H9 (cell line): ENCODE measurements at places on chromosomes 7 and 10. TPM values are rescaled to one million over a fixed set of nuclear protein-coding genes. Genes with fewer than 3 reads are reported as not detected.

GRCh38 chr10:132036153-132036886 is 29.4 kb upstream of the JAKMIP3 start:
- DNase-seq, result peak; percentile 40

DNA sequence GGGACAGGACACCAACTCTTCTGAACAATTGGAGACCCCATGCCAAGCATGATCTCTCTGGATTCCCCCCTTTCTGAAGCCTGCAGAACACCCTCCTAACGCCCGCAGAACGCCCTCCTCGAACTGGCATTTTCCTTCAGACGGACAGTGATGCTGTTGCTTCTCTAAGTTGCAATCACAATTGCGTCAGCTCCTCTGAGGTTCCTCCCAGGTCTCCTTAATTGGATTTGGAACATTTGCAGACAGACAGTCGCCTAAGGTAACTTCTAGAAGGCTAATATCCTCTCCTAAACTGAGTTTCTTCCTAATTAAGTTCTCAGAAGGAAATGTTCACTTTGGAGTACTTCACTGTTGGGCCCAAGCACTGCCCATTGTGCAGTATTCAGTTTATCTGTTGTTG is 20.5 kb upstream of the SERPINE1 start:
- no peak for DNase-seq

GRCh38 chr7:49563693-49564378 is 209.6 kb upstream of the VWC2 start:
- DNase-seq, result no peak

- DNase-seq, result peak; percentile 89
Measured at GRCh38 chr7:117993377-117994003, 120.2 kb upstream of the CTTNBP2 start.

The HMX2 gene
- 0.35 and 0.46 TPM in 2 replicates for total RNA-seq

- no peak for DNase-seq
Measured at GRCh38 chr10:74589851-74590250, 236.5 kb upstream of the KAT6B start.

- peak; percentile 11 for DNase-seq
Measured at GRCh38 chr7:139568813-139569490, 45.5 kb downstream of the CLEC2L start.

DNA sequence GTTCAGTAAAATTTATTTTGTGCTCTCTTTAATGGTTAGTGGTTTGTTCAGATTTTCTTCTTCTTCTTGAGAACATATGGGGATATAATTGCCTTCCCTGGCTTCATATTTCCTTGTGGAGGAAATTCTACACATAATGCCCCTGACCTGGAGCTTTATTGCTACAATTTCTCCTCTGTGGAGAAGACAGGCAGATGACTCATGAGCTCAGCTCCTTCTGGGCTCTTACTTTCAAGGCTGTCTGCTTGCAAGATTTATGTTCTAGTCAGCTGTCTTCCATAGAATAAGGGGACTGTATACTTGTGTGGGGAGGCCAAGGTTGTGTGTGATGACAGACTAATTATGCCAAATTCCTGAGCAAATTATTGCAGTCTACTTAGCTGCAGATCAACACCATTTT is 1.6 kb downstream of the LRRD1 start:
- no peak for DNase-seq

- DNase-seq, result no peak
Measured at GRCh38 chr10:100184840-100185239, 989 bp downstream of the ERLIN1 start.

- DNase-seq, result peak; percentile 65
Measured at GRCh38 chr10:103884681-103885139, 29.3 kb upstream of the SH3PXD2A start.

The GFRA1 gene
- 0.24 and 0.59 TPM in 2 replicates for total RNA-seq

GRCh38 chr7:14688208-14688607 is 214.3 kb downstream of the DGKB start:
- no peak for DNase-seq

GRCh38 chr10:44988957-44989585 is 10.5 kb upstream of the DEPP1 start:
- peak; percentile 21 for DNase-seq

- no peak for DNase-seq
Measured at GRCh38 chr7:127911968-127912511, 119.2 kb downstream of the LRRC4 start.

DNA sequence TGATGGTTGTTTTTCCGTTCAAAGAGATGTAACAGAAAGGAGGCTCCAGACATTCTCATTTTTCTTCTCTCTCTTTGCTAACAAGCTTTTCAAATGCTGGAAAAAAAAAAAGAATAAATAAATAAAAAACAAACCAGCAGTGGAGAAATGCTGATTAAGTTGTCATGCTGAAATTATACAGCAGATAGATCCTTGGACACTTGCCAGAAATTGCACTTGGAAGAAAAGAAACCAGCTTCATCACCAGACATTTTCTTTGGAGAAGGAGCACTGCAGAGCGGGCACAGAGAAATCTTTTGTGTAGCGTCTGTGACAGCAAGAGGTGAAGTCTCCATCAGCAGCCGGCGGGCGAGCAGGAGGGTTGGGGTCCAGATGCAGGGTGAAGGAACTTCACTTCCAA is 55.8 kb downstream of the CLRN3 start:
- DNase-seq, result no peak

The ELN gene
- total RNA-seq, result 0.37 and 0.55 TPM in 2 replicates

The CYP3A5 gene
- 0.22 TPM in 1 of 2 replicates, not detected in the other for total RNA-seq

- DNase-seq, result no peak
Measured at GRCh38 chr7:77855371-77856083, 57.0 kb downstream of the PHTF2 start.

The TMEM236 gene
- not detected in 2 replicates for total RNA-seq

DNA sequence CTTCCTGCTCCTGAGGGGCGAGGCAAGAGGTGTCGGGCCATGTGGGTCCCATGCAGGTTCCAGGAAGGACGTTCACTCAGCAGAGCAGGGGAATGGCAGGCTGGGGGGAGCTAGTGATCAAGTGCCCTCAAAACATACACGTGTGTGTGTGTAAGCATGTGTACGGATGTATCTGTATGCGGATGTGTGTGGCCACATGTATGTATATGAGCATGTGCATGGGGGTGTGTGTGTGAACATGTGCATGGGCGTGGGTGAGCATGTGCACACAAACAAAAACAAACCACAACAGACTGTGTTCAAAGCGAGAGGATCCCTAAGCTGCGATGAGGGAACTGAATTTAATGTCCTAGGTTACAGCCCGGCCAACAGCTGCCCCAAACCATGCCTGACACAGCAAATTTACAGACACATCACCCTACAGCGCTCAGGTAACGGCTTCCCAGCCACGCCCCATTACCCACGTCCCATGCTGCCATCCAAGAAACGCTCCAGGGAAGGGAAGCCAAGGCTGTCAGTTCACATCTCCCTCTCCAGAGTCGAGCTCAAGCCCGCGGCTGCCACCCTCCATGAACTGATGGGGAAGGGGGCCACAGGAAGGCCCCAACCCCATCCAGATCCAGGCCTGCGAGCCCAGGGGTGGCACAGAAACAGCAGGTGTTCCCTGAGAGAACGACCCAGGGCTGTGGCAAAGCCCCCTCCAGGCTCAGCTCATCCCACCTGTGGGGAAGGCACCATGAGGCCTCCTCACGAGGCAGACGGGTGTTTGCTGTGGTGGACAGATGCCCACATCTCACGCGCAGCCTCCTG is 56.6 kb downstream of the PTPRN2 start:
- DNase-seq, result no peak

The NODAL gene
- 80.7 and 84.7 TPM in 2 replicates for total RNA-seq

The ZSCAN25 gene
- 21.3 and 21.5 TPM in 2 replicates for total RNA-seq

- DNase-seq, result no peak
Measured at GRCh38 chr10:14416308-14416700, 85.6 kb upstream of the FRMD4A start.

DNA sequence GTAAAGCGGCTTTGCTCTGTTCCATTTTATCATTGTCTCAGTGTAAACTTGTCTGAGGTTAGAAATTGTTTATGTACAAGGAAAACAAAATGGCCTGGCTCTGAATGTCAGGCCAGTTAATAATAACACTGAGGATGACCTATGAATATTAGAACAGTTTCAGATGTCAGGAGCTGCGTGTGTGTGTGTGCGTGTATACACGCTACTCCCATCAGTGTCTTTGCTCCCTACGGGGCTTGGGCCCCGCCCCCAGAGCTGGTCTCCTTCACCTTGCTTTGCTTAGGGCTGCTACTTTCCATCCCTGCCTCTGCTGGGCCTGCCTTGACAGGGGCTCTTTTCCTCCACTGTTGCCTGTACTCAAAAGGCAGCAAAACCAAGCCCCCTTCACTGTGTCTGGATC is 142.3 kb upstream of the BET1 start:
- DNase-seq, result no peak

The ARID5B gene
- 0.04 and 0.11 TPM in 2 replicates for total RNA-seq

DNA sequence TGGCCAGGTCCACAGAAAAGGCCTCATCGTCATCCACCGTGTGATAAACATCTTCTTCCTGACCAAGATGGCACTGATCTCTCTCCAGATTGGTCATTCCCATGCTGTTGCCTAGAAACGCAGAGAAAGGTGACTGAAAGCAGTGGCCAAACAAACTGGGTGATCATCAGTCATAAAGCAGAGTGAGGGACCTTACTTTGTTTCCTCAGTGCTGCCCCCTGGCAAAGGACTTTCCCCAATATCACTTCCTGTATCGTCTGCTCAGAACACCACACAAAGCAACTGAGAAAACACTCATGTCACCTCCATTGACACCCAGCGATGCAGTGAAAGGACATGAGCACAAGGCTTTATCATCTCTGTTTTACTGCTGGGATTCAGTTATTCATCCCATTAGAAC is 40.0 kb upstream of the TM9SF3 start:
- DNase-seq, result peak; percentile 53

The OR13A1 gene
- total RNA-seq, result 0.13 and 0.15 TPM in 2 replicates
